ENCODE measurements at places on chromosomes 1 and 21.

GRCh38 chr1:24996983-24997893 lies 67.2 kb upstream of the RUNX3 start:
- DNase-seq: no peak

DNA sequence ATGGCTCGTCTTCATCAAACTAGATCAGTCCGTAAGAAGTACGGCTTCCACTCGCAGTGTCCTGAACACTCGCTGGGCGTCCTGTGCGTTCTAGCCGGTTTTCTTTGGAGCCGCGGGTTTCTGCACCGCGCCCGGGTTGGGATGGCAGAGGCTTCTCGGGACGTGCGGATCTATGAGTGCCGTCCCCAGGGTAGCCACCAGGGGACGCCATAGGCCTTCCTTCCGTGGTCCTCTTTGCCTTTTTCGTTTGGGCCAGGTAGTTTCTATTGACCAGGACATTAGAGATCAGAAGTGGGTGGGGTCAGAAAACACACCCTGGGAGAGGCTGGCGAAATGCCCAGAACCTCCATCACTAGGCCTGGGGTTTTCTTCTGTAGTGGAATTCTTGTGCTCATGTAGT lies 273.8 kb downstream of the FAM72C start:
- no peak for DNase-seq

- no peak for DNase-seq
Observed at GRCh38 chr1:23178950-23179349, 10.3 kb upstream of the LUZP1 start.

- DNase-seq: peak; percentile 52
Observed at GRCh38 chr1:149888999-149889289, 10.4 kb upstream of the BOLA1 start.

- no peak for DNase-seq
Observed at GRCh38 chr1:35316264-35316663, 47.8 kb downstream of the ZMYM4 start.

DNA sequence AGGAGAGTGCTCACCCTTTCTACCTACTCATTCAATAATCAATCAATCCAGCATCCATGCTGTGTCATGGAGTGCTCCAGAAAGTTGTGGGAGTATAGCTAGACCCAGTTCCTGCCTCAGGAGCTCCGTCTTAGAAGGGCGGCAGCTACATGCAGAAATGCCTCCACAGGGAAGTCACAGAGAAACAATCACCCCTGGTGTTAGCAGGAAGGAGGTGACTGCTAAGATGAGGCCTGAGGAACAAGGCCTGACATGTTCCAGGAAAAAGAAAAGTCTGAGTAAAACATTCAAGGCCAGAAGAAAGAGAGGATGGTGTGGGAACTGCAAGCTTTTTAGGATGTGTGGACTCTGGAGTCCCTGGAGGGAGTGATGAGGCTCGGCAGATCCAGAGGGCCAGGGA lies 142.5 kb upstream of the MAGI3 start:
- DNase-seq: no peak

DNA sequence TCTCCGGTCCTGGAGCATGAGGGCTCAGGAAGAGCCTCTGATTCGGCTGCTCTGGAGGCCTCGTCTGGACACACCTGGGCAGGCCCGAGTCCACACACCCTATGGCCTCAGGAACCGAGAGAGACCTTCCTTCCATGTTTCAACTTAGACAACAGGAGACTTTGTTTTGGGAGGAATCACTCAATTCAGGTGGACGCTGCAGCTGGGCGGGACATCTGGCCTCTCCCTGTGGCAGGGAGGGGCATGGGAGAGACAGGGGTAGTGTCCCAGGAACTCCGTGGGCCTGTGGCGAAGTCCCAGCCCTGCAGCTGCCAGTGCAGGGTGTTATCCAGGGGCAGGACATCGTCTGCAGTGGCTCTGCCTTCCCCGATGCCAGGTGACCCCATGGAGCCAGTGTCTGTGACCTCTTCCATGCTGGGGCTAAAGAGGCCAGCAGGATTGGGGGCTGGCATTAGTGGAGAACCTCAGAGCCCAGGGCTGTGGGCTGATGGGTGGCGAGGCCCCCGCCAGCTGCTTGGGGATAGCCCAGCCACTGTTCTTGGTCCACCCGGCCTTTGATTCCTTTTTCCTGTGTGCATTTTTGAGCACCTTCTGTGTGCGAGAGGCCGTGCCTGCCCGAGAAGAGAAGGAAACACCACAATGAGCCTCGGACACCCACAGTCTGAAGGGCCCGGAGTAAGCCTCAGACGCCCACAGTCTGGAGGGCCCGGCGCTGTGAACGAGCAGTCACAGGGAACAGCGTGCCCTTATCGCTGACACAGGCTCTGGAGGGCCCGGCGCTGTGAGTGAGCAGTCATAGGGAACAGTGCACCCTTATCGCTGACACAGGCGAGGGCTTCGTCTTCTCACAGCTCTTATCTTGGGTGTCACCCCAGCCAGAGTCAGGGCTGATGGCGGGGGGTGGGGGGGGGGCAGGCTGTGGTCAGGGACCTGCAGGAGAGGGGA lies 6.2 kb downstream of the COL18A1 start:
- DNase-seq: peak; percentile 45

DNA sequence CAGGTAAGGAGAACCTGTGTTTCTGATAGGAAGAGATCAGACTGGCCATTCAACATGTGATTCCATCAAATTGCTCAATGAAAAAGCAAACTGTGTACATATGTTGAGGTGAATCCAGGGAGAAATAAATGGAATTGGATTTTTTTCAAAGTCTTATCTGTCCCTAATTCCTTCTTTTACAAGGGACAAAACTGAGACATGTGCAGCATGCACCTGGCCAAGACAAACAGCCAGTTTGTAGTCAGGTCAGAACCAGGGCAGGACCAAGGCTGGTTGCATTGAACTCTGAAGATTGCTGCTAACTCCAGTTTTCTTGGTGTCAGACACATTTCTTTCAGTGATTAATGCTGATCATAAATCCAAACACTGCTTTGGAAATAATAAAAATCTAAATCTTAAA lies 69.6 kb upstream of the CCDC190 start:
- DNase-seq: no peak

- no peak for DNase-seq
Observed at GRCh38 chr1:207847116-207847515, 63.8 kb downstream of the CD34 start.

DNA sequence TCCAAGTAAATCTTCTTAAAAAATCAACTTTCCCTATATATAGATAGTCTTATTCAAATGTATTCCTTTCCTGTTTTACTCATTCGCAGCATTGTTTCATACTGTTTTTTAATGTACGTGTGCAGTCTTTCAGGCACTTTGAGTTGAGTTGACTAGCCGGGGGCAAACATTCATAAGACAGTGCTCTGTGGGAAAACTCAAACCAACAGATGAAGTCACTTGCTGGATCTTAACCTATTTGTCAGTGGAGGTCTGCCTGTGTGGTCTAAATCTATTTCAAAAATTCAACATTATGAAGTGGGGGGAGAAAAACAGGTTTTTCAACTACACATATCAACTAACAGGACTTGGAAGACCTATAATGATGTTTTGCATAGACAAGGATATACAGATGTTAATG lies 6.2 kb downstream of the HSD11B1 start:
- no peak for DNase-seq

GRCh38 chr1:117051224-117052064 lies 8.7 kb upstream of the TTF2 start:
- no peak for DNase-seq

DNA sequence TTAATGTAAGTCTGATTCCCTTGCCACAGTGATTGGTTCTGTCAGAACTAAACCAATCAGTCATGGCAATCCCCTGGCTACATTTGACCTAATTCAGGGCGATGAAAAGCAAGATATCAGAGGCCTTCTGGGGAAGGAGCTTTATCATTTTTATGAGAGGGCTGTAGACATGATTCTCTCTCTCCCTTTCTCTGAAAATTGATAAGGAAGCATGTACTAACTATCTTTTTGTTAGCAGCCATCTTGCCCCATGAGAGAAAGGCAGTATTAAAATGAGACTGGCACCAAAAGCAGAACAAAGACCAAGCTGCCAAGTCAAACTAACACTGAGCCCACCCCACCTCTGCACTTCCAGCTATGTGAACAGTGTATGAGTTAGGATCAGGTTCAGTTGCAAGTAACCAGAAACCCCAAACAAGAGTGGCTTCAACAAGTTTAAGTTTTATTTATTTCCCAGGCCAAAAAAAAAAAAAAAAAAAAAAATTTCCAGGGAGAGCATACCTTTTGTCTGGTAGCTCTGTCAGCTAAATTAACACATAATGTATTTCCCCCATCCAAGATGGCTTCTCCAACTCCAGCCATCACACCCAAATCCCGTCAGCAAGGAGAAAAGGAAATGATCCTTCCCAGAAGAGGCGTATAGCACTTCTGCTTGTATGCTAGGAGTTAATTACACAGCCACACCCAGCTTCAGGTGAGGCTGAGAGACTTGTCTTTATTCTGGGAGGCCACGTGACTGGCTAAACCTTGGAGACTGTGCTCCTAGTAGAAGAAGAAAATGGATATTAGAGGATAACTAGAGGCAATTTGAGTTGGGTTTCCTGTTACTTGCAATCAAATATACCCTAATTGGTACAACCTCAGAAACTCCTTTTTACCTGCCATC lies 105.8 kb upstream of the RALGPS2 start:
- no peak for DNase-seq

DNA sequence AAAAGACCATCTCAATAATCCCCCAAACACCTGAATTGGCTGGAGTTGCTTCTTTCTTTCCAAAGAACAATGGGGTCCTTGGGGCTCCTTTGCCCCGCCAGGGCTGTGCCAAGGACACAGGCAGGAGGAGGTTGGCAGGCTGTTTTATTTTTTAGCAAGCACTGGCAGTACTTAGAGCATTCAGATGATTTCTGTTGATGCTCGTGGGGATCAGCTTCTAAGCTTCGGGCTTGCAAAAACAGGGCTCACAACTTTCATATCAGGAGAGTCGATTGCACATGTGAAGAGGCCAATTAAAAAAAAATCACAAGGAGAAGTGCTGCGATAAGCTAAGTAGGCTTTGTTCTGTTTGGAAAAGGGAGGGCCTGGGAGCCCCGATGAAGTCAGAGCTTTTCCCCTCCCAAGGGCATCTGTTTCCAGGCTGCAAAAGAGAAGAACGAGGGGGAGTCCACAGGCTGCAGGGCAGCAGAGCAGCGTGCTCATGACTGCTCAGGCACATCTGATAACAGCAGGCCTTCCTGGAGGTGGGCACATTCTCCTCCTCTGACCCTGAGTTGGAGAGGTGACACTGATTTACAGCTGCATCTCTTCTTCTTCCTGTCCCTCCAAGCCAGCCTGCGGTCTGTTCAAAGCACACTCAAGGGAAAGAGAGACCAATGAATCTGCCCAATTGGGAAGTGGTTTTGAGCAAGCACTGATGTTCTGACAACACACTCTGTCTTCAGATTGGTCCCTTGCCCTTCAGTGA lies 27.3 kb upstream of the BCAR3 start:
- peak; percentile 20 for DNase-seq

DNA sequence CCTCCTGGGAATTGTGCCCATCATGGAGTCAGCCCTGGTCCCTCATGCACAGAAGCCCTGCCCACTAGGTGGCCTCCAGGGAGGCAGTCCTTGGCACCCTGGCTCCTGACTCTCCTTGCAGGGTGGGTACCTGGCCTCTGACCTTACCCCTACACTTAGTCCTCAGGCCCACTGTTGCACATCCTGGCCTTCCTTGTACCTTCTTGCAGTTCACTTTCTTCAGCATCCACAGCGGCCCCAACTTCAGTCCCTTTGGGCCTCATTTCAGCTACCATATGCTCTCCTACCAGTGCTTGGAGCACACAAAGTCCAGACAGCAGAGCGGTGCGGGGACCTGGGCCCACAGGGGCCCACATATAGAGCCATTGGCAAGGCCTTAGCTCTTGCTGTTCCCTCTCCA lies 19.2 kb upstream of the PARP1 start:
- DNase-seq: peak; percentile 17

DNA sequence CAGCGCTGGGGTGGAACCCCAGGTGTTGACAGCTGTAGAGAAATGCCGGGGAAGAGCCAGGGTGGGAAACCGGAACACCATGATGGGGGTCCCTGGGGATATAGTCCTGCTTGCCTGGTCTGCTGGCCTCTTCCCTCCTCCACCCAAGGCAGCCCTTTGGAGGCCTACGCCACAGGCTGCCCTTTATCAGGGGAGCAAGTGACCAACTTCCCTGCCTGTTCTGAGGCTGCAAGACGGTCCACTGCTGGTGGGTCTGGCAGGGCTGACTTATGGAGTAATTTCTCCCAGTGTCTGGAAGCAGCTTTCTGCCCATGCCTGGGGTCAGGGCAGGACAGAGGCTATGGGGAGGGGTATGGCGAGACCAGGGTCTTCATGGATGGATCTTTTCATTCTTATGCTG lies 50.8 kb upstream of the EDN2 start:
- no peak for DNase-seq

DNA sequence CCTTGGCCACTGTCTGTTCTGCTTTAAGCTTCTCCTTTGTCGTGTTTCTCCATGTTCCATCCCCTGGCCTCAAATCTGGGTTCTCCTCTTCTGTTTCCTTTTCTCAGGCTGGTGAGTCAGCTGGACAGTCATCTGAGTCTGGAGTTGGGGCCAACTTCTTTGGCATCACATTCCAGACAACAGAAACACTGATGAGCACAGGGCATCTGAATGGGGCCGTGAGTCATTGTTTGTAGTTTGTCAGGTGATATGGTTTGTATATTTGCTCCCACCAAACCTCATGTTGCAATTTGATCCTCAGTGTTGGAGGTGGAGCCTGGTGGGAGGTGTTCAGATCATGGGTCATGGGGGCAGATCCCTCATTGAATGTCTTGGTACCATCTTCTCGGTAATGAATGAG lies 14.3 kb upstream of the OLIG2 start:
- DNase-seq: no peak

DNA sequence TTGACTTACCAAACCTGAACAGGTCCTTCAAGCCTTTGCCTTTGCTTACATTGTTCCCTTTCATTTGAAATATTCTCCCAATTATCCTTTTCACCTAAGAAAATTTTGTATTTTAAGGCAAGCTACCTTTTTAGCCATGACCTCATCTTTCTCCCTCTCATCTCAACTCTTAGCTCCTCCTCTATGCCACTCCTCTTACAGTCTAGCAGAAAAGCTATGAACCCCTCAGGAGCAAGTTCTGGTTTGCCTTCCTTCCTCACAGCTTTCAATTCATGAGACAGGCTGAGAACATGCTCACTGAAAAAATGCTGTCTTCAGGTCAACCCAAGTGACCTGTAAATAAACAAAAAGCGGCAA lies 8.3 kb upstream of the MUTYH start:
- no peak for DNase-seq

DNA sequence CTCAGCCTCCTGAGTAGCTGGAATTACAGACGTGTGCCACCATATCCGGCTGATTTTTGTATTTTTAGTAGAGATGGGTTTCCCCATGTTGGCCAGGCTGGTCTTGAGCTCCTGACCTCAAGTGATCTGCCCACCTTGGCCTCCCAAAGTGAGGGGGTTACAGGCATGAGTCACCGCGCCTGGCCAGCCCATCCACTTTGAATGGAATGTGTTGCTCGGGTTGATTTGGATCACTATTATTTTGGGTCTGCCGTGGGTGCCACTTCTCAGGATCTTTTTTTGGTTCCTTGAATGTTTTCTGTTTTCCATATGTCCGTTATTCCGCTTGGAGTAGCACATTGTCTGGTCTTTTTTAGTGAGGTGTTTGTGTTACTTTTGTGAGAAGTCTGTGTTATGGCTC lies 17.0 kb downstream of the PCNT start:
- no peak for DNase-seq

Data from right forelimb (tissue), 1 donor.